ENCODE measurements at places on chromosomes 2 and 18.

DNA sequence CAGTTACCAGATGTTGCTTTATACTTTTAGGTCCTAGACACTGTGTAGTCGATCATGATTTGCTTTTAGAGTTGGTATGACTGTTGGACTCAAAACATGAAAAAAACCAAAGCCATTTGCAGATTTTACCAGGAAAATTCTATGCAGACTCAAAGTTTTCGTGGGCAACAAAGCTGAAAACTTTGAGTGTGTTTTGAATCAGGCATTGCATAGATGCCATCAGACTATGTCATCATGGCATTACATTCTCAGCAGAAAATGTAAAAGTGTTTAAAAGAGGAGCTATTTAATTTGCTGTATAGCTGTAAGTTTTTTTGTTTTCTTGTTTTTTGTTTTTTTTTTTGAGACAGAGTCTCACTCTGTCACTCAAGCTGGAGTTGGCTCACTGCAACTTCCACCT is 43.5 kb upstream of the ELAC1 start:
- DNase-seq = no peak

DNA sequence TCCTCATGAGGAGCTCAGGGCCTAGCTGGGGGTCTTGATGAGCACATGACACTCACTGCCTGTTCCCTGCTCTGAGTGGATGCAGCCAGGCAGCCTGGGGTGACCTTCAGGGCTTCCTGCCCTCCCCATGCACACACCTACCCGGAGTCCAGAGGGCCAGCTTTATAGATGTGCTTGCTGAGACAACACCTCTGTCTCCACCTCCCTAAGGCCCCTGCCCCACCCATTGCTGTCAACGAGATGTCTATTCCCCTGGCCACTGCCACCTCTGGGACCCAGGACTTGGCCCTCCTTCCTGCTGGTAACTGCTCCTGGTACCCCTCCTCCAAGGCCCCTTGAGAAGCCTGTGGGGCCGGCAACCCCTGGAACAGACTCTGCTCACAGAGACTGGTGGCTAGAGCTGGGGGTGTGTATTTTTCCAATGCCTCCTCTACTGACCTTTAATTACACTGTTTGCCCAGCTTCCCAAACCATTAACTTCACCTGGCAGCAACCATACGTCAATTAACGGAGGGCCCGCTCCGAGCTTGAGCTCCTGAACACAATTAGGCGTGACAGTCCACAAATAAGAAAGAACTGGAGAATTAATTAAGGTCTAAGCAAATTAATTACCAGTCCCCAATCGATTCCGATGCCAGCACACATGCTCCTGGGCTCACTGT is 66.3 kb downstream of the EMX1 start:
- DNase-seq = no peak

DNA sequence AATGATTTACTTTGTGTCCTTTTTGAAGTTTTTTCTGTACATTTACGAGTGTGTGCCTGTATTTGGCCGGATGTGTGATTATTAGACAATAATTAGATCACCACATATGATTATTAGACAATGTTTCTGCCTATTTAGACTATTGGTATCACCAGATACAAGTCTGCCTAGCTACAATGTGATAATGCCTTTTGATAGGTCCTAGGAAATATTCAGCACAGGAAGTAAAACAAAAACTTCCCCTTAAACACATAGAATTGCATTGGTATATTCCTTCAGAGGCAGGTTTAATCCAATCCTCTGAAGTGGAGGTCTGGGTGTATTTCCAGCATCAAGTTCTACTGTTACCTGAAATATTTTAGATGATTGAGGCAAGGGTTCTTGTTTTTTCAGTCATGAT is 275.1 kb downstream of the TGIF1 start:
- DNase-seq = no peak

- no peak for DNase-seq
These were observed 244.3 kb upstream of the APCDD1 start for GRCh38 chr18:10210057-10210633.

DNA sequence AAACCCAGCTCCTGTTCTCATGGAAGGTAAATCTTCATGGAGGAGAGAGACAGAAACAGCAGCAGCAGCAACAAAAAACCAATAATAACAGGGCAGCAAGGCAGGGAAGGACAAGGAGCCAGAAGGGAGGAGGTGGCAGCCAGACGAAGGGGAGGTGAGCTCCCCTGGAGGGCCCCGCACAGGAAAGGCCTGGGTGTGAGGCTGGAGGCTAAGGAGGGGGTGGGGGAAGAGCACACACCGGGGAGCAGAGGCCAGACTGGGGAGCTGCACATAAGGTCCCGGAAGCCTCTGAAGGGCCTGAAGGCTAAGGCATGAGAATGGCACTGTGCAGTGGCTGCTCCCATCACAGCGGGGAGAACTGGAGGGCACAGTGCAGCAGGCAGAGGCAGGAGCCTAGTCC is 94.8 kb upstream of the SMAD7 start:
- no peak for DNase-seq

- no peak for DNase-seq
These were observed 159.0 kb upstream of the DAPL1 start for GRCh38 chr2:158635961-158636601.

- no peak for DNase-seq
These were observed 6.1 kb downstream of the AFF3 start for GRCh38 chr2:100136310-100136709.

DNA sequence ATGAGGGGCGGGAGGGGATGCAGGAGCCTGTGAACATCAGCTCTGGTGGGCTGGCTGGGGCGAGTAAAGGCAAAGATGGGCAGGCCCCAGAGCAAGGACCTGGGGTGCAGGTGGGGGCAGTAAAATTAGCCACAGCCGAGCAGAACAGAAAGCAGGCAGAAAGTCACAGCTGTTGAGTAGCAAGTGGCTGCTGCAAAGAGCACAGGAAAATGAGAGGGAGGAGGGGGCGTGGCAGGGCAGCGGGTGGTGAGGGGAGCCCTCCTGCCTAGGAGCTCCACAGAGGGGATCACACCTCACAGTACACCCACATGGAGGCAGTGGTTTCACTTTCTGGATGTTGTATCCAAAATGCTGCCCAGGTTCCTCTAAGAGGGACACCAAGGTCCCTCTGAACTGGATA is 79.6 kb downstream of the LBH start:
- no peak for DNase-seq

DNA sequence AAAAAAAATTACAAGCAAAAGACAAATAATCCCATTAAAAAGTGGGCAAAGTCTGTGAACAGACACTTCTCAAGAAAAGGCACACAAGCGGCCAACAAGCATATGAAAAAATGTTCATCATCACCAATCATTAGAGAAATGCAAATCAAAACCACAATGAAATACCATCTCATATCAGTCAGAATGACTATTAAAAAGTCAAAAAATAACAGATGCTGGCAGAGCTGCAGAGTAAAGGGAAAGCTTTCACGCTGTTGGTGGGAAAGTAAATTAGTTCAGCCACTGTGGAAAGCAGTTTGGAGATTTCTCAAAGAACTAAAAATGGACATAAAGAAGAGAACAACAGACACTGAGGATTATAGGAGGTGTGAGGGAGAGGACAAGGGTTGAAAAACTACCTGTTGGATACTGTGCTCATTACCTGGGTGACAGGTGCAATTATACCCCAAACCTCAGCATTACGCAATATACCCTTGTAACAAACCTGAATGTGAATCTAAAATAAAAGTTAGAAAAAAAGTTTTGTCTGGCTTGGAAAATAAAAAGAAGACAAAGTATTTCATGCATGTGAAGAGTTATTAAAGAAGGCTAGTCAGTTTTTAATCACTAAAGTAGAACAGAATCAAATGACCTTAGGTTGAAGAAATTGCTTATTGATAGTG is 8.7 kb upstream of the ACSL3 start:
- no peak for DNase-seq

DNA sequence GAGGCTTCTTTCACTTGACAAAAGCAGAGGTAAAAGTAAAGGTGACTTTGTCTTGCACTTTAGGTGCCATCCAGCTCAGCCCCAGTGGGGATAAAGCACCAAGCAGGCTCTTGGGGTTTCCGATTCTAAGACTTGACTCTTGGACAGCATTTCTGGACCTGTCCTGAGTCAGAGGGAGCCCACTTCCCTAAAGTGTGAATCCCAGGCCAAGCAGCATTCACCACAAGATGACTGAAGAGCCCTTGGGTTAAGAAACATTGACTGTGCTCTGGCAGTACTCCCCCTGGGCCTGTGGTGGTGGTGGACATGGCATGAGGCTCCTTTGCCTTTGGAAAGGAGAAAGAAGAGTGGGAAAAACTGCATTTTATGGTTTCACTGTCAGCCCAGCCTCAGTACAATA is 638.0 kb upstream of the VRK2 start:
- DNase-seq = no peak

DNA sequence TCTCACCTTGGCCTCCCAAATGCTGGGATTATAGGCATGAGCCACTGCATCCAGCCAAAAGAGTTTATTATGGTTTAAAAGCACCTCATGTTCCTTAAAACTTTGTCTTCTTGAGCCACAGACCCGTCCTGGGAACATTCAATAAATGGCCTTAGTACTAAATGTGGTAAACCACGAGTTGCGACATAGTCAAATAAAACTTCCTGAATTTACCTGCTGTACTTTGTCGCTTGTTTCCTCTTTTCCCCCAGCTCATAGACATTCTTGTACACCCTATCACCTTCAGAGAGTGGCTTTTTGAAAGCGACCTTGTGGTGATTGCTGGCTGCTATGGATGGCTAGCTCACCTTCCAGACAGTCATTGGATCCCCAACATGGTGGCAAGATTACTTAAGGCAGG is 310.4 kb downstream of the LRRTM1 start:
- DNase-seq = no peak

DNA sequence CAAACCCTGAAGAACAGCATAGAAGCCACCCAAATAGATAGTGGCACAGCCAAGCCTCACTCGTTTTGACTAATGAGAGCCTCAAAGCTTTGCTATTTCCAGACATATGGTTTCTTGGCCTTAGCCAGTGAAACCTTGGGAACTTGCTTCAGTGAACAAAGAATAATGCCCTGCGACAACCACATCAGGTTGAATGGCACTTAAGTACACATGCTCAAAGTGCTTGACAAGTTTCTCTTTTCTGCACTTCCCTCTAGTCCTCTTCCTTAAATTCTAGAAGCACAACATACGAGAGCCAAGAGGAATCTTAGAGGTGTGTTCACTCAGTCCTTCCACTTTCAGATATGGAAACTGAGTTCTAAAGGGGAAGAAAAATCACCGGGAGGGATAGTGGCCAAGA is 258.3 kb downstream of the HAUS1 start:
- DNase-seq = no peak

DNA sequence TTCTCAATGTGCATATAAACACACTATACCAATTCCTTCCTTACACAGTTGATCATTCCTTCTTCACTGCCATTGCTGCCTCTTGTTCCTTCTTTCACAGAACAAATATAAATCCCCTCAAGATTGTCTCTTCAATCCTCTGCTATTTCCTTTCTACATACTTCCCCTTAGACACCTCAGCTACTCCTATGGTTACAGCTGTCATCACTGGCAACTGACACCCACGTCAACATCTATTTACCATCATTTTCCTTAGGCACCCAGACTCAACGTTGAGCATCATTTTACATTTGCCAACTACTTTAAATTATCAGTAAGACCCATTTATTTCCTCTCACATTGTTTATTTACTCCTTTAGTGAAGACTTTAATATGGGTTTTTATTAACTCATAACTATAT is 488.8 kb upstream of the FSHR start:
- DNase-seq = no peak

- DNase-seq = peak; percentile 30
These were observed 221.3 kb upstream of the CTAGE1 start for GRCh38 chr18:22639026-22639463.

- no peak for DNase-seq
These were observed 209.2 kb downstream of the LNPK start for GRCh38 chr2:175792881-175793280.

DNA sequence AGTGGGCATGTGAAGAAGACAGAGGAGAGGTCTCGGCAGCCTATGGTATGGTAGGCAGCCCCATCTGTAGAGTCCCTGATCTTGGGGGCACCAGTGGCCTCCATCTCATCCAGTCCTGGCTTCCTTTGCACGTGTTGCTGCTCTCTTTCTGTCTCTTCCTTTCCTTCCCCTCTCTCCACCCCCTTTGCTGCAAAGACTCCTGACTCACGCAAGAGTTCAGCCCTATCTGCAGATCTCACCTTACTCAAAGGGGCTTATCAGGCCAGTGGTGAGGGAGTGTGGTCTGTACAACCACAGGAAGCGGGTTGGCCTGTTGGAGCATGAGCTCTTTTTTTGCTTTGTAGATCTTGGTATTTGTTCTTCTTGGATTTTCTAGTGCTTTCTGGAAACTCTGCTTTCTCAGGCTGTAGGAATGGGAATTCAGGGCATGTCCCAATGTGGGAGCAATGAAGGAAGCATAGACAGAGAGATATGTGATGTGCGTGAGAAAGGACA is 14.6 kb upstream of the NT5DC4 start:
- DNase-seq = no peak

GRCh38 chr18:76064998-76065397 is 430.0 kb downstream of the ZNF516 start:
- DNase-seq = no peak

DNA sequence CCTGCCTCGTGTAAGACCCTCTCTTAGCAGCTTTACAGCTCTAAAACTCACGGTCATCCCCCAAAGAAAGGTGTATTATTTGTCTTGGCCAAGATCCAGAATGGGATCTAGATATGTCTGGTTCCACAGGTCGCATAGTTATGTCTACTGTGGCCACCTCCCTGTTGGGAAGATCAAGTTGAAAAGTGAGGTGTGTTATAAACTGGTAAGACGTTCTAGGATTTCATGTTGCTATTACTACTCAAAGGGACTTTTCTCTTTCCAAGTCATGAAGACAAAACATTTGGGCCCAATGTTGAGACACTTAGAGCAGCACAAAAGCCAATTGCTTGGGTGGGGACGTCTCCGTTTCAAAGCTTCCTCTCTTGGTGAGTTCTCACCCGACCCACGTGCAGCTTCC is 766.0 kb downstream of the RNF144A start:
- no peak for DNase-seq

- DNase-seq = no peak
These were observed 9.6 kb downstream of the CYB5A start for GRCh38 chr18:74281980-74282754.

DNA sequence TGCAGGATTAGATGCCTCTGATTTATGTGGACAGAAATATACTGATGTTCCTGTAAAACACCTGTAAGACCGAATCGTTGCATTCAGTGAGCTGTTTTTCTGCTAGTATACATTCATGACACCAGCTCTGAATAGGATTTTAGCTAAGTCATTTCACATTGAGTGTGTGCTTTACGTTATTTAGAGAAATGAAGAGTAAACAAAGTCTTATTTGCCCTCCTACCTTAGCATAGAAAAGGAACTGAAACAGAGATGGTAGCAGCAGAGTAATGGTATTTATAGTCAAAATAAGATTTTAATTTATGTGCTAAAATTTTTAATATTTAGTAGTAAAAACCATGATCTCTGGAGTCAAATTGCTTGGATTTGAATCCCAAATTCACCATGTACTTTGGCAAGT is 168.0 kb downstream of the CERS6 start:
- DNase-seq = no peak

DNA sequence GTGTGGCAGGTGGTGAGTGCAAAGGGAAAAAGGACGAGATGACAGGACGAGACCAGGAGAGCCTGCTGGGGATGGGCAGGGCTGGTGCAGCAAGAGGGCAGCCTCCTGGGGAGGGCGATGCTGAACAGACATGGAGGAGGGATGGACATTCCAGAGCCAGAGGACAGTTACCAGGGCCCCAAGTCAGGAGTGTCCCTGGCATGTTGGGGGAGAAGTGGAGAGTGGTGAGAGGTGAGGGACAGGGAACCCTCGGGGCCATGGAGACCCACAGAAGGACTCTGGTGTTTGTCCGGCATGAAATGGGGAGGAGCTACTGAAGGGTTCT is 19.0 kb downstream of the MTERF4 start:
- DNase-seq = no peak

Data from SW 1271 (cell line).